Foreskin keratinocyte (primary cell): ENCODE measurements at places on chromosomes 4 and X. TPM values are rescaled to one million over a fixed set of nuclear protein-coding genes. Genes with fewer than 3 reads are reported as not detected.

Gene SFRP2
- not detected in 2 replicates for total RNA-seq

Gene CSN1S1
- total RNA-seq = not detected in 2 replicates

Gene CT45A2
- total RNA-seq = not detected in 2 replicates

Gene IGFBP7
- total RNA-seq = 201 and 228 TPM in 2 replicates

DNA sequence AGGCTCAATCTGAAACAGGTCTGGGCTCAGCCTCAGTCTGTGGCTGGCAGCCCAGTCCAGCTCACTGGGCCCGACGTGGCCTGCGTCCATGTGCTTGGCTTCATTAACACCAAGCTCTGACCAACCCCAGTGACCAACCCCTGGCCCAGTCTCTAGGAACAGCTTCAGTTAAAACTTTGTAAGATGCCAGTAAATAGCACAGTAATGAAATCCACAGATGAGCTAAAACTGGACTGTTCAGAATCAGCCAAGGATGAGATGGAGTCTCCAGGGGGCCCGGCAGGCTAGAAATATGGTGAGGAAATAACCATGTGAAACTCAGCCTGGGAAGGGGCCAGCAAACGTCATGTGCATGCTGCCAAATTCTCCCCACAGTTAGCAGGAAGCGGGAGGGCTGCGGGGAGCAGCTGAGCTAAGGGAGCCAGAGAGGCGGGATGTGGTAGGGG, 37.1 kb upstream of the XPNPEP2 start:
- DNase-seq = no peak

DNA sequence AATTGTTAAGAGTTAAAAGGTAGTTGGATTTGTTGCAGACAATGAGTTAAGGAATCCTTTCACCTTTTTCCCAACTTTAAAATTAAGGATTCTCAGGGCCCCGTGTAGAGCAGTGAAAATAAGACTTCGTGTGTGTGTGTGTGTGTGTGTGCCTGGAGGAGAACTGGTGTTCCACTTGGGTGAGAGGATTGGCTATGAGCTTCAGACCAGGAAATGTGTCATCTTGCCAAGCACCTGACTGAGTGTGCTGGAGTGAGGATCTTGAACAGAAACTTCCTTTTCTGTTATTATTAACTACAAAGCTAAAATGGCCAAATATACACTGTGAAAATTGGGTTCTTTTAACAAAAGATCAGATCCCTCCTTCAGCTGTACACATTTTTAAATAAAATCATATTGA, 113.1 kb upstream of the VCX2 start:
- peak; percentile 39 for DNase-seq

GRCh38 chr4:142840516-142841123, 5.5 kb downstream of the INPP4B start:
- DNase-seq = no peak

DNA sequence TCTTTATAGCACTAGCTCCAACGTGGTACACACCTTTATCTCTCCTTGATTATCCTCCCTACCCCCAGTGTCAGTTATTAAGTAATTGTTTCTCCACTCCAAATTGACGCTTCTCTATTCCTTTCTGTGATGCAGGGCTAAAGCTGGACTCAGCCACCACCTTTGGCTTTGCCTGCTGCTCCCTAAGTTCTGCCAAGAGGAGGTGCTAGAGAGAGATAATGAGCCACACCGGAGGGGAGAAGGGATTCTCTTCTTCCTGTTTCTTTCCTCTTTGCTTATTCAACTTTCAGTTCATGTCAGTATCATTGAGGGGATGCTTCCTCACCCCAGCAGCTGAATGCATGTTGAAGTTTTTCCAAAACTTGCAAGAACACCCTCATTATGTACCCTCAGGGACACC, 176.5 kb downstream of the GBA3 start:
- DNase-seq = no peak

GRCh38 chrX:40004246-40004535, 93.6 kb downstream of the BCOR start:
- no peak for DNase-seq

DNA sequence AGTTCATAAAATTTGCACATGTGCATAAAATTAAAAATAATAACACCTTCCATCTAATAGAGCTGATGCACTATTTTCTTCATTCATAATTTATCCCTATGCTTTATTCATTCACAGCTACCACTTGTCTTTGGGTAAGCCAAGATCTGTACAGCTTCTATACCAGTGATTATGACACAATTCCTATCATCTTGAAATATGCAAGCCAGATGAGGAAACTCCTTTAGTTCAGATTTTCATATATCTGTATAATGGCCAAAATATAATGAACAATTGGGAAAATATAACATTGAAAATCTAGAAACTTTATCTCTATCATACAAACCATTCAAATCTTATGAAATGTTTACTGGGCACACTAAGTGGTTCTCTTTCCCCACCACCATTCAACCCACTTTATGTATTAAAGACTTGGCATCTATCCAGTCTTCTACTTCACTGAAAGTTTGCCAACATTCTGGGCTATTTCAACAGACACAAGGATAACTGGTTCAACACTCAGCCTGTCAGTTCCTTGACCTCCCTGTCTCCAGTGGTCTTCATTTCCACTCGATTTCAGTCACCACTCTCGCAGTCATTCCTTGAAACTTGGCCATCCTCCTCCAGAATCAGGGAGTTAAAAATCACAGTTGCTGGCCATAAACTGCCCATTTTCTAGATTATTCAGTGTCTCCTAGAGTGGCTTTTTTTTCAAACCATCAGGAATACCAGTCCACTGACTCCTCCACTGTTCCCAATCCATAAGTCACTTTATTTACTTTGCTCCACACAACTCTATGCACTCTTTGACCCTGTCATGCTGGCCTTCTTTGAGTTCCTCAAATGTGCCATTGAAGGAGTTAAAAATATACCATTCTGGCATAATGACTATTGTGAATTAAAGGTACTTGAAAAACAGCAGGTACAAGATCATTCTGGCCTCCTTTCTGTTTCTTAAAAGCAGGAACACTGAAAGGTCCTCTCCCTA, 85.5 kb downstream of the CAMK2D start:
- no peak for DNase-seq

GRCh38 chr4:83013420-83013867, 2.8 kb upstream of the LIN54 start:
- no peak for DNase-seq

DNA sequence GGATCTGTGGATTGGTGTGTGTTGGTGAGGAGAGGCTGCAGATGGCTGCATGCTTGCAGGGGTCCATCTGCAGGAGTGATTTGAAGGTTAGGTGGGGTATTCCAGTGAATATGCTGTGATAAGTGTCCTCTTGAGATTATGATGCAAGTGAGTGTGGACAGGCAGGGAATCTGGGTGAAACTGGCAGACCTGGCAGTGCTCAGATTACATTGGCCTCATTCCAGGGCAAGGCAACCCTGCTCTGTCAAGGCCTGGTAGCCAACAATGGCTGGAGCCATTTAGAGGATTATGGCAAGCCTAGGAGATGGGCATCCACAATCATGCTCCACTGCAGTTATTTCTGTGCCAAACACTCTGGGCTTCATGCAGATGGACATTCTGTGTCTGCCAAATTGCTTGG, 113.9 kb downstream of the RTL3 start:
- DNase-seq = no peak

DNA sequence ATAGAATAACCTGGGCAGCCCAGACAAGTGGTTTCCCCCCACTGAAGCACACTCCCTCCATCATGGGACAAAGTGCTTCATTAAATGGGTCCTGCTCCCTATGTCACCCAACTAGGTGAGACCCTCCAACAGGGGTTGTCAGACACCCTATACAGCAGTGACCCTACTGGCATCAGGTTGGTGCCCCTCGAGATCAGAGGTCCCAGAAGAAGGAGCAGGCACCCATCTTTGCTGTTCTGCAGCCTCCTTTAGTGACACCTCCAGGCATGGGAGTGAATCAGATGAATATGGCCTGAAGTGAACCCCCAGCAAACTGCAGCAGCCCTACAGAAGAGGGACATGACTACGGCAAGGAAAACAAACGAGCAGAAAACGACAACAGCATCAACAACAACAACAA, 11.1 kb downstream of the NELFA start:
- no peak for DNase-seq

- DNase-seq = no peak
These were observed at the start of gene HHIP for GRCh38 chr4:144645631-144646522. Gene HHIP (plus strand): TSS chr4:144646156. CDS start chr4:144646676, 520 bp downstream.

GRCh38 chrX:41314204-41314603, 19.8 kb upstream of the DDX3X start:
- no peak for DNase-seq

- no peak for DNase-seq
These were observed 16.1 kb downstream of the CPEB2 start for GRCh38 chr4:15018361-15018760.
